DMS53 (cell line): ENCODE measurements at places on chromosomes 3 and 15.

- DNase-seq, result no peak
These were observed 1245.6 kb downstream of the OTOL1 start for GRCh38 chr3:162742159-162742717.

- no peak for DNase-seq
These were observed 109.9 kb downstream of the DNAJB8 start for GRCh38 chr3:128356822-128357221.

DNA sequence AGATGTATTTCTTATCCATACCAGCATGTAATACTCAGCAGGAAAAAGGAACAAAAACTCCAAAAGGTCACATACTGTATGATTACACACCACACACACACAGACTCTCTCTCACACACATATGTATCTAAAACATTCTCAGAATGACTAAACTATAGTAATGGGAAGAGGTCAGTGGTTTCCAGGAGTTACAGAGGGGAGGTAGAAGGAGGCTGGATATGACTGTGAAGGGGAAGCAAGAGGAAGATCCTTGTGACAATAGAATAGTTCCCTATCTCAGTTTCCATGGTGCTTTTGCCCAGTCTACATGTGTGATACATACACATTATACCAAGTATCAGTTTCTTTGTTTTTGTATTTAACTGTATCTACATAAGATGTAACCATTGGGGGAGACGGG lies 190.1 kb downstream of the IL5RA start:
- DNase-seq, result no peak

DNA sequence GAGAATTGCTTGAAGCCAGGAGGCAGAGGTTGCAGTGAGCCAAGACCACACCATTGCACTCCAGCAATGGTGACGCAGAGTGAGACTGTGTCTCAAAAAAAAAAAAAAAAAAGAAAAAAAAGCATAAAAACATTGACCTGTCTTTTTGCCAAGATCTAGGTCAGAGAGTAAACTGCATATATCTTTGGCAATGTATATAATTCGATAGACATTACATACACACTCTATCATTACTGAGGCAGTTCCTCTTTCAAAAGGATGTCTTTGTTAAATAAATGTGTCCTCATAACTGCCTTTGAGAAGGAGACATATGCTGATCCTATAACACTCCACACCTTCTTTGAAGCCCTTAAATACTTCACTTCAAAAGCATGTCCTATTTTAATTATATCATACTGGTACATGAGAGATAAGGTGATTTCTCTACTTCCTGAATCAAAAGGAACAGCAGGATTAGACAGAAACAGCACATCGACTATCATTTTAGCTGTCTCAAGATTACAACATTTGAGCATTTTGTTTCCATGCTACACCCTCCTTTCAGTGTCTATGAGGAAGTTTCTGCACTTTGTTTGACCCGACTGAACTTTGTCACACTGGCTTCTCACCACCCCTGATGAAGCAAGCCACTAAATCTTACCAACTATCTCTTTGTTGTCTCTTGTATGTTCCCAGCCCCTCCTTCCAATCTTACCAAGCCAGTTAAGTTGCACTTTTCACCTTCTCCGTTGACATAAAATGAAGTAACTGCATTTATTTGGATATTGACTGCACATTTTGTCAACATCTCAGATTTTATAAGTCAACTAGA lies 335.8 kb downstream of the MECOM start:
- no peak for DNase-seq

DNA sequence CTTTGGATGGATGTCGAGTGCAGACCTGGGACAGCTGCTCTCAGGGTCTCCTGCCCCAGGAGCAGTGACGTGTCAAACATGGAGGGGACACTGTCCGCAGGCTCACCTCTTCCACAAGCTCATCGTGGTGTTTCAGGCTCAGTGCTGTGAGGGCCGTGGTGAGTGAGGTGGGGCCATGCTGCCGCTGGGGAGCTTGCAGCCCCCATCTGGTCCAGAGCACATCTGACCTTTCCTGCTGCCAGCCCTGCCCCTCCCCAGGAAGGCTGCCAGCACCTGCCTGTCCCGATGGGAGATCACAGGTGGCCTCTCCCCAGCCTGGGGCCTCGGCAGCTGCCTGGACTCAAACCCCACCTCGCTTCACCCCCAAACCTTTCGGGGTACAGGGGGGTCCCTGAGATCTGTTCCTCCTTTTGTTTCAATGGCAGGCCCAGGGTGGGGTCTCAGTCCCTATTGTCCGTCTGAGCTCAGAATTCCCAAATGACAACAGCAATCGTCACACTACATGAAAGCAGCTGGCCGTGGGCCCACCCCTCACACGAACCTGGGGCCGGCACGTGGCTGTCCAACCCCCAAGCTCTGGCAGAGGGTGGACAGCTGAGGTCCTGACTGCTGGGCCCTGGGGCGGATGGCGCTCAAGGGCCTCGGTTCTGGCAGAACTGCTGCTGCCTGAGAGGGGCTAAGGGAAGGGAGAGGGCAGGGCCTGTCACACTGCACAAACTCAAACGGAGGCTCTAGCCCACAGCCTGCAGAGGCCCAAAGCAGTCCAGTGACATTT lies 65.0 kb upstream of the RPL32 start:
- no peak for DNase-seq

DNA sequence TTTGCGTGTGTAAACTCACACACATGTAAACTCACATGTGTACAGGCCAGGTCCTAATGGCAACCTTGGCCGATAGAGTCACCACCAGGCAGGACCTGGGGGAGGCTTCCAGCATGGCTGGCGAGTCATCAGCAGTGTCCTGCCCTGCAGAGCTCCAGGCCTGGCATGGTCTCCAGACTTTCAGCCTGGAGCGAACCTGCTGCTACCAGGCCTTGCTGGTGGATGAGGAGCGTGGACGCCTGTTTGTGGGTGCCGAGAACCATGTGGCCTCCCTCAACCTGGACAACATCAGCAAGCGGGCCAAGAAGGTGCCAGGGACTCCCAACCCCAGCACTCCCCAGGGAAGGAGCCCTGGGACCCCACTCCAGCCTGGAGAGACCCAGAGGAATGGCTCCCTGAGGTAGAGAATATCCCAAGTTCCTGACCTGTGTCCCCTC lies 1.0 kb downstream of the SEMA3B start:
- DNase-seq, result no peak

DNA sequence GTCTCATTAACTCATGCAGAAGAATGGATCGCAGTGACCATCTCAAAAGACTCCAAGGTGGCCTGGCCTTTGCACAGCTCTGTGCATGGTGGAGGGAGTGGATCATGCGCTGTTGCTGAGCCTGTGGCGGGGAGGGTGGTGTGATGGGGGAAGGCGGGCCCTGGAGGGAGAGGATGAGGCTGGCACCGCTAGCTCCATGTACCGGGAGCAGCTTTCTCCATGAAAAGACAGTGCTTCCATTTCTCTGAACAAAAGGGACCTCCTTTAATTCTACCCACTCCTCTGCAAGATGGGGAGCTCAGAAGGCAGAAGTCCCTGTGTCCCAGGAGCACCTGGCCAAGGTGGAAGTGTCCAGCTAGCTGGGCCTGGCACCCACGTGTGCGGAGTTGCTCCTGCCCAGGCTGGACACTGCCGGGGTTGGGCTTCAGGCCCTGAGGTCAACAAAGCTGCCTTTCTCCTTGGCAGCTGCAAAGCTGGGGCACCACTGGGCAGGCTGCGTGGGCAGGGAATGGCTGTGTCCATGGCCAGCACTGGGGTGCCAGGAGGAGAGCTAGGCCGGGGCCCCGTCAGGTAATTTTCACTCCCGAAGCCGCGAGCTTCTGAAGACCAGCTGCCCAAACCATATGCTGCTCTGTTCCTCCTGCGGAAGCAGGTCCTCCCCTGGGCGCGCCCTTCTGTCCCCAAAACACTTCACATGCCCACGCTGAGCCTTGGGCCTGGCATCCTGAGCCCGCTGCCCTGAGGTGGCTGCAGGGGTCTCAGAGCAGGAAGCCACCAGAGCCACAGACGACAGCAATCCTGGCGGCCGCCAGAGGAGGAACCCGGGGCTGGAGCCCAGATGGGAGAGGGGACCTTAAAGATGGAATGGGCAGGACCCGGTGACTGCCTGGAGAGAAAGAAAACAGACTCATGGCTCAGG lies 6.4 kb downstream of the MAP6D1 start:
- no peak for DNase-seq

DNA sequence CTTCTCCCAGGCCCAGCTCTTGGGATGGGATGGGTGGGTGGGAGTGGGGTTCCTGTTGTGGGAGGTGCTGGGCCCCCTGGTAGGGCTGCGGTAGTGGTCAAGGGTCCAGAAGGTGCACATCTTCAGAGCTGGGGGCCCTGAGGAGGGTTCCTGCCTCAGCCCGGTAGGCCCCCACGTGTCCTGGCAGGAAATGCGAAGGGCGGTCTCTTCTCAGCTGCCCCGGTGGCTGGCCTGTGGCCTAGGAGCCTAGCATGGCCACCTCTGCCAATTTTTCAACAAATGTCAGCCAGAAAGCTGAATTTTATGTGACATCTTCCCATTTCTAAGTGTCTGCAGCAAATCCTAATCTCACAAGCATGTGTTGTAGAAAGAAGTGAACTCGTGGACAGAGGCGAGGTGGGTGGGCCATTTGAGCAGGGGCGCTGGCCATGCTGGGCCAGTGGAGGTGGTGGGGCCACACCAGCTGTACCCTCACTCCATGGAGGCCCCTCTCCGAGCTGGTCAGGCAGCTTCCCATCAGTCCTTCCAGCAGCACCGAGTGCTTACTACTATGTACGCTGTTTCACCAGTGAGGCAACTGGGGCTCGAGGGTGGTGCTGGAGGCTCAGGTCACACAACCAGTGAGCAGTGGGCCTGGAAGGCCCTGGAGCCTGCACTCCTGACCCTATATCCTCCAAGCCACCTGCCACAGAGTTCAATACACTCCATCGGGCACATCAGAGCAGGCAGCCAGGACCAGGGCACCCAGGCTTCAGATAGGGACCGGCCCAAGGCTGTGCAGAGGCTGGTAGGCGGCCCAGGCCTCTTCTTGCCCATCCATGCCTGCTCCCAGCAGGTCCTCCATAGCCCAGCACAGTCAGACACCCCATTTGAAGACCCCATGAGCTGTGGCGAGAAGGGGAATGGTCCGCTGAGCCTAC lies 23.2 kb downstream of the FBLN2 start:
- DNase-seq, result no peak

GRCh38 chr3:154889227-154889634 lies 190.9 kb upstream of the MME start:
- DNase-seq, result no peak

DNA sequence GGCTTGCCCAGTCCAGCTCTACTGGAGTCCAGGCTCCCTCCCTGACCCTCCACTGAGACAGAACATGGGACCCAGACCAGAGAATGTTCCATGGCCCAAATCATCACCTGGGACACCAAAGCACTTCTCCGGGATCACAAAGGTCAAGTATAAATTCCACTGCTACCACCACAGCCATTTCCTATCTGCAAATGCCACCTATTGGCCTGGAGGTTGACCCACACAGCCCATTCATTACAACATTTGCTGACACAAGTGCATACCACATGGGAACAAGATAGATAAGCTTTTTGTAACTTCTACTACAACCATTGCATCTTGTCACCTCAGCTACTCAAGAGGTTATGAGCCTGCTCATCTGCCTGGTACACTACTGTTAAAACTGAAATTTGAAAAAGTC lies 126.8 kb upstream of the NECTIN3 start:
- no peak for DNase-seq

DNA sequence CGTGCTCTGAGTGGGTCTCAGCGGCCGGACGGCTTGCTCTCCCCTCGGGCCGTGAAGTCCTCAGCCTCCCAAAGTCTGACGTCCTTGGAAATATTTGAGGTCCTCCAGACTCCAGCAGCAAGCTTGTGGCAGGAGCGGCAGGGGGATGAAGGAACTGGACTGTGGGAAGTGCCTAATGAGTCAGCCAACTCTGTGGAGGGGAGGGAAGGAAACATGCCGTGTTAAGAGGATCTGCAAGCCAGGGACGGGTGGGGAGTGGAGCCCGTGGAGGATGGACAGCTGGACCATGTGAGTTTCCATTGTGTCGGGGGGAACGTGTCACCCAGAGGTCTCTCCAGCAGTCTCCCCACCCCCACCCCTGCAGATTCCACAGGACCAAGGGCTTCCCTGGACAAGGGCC lies 39.4 kb upstream of the IDH2 start:
- DNase-seq, result no peak
